ENCODE measurements at places on chromosomes 2 and 18. TPM values are rescaled to one million over a fixed set of nuclear protein-coding genes. Genes with fewer than 3 reads are reported as not detected.

- DNase-seq: no peak
Measured at GRCh38 chr2:58730764-58731487, 489.8 kb upstream of the FANCL start.

- DNase-seq: no peak
Measured at GRCh38 chr18:55290898-55291297, 297.1 kb downstream of the TCF4 start.

DNA sequence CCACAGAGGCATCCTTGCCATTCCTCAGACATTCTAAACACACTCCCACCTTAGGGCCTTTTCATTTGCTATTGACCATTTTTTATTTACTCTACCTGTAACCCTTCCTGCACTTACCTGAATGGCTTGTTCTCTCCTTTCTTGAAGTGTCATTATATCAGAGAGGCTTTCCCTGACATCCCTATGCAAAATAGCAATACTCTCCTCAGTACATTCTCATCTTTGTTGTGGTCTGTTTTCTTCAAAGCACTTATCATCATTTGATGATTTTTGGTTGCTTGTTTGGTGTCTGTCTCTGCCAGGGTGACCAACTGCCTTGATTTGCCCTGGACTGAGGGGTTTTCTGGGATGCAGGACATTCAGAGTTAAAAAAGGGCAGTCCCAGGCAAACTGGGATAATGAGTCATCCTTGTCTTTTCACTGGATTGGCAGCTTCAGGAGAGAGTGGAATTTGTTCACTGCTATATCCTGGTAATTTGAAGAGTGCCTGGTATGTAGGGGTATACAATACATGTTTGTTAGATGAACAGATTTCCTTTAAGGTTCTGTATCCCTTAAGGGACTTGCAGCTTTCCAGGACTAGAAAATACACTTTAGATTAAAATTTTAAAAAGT, 102.4 kb downstream of the BABAM2 start:
- no peak for DNase-seq

DNA sequence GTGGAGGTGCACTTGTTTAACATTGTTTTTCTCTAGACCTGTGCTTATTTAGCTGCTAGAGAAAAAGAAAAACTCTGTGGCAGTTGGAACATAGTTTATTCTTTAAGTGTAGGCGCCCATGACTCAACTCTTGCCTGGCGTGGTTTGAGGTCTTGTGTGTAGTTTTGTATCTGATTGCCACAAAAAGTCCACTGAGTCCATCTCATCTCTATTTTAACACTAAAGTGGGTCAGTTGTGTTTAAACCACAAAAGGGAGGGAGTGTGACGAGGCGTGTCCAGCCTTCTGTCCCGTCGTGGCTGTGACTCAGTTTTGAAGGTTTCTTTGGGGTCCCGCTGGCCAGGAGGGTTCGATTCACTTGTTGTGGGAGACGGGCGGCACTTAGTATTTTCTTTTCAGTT, 15.3 kb upstream of the UGT1A9 start:
- DNase-seq: no peak

GRCh38 chr2:181953881-181954537, 31.6 kb upstream of the PPP1R1C start:
- no peak for DNase-seq

DNA sequence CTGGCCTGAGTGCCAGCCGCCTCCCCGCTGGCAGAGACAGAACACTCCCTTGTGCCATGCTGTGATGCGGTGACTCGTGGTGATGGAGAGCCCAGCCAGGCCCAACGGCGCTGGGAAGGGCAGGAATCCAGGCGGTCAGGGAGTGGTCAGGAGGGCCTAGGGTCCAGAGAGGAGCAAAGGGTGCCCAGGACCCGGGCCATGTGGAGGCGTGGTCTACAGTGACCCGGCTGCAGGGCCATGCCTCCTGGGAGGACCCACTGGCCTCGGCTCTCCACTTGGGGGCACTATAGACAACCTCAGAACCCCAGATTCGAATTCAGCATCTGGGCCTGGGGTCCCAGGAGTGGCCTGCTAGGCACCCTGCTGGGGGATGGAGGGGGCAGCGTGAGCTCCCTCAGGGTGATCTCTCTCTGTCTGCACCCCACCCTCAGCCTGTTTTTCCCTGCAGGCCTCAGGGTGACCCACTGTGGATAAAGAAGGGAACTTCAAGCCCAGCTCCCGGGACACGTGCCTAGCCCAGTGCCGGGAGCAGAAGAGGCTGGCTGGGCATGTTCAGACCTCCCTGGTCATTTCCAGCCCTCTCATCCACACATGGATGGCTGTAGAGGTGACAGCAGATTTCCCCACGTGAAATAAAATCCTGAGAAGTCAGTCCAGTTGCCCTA, 13.0 kb downstream of the AMER3 start:
- no peak for DNase-seq

DNA sequence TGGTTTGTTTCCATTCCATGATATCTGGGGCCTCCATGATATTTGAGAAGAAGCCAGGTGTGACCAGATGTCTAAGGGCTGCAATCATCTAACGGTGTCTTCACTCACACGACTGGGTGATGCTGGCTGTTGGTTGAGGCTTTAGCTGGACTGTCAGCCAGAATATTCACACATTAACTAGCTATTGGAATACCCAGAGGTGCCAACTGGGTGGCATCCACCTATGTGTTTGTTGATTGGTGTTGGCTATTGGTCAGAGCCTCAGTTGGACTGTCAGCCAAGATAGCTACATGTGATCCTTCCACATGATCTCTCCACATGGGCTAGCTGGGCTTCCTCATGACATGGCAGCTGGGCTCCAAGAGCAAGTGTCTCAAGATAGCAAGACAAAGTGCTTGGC, 117.4 kb downstream of the CDCA7 start:
- no peak for DNase-seq

GRCh38 chr2:240875228-240876034, 6.8 kb downstream of the AGXT start:
- no peak for DNase-seq

DNA sequence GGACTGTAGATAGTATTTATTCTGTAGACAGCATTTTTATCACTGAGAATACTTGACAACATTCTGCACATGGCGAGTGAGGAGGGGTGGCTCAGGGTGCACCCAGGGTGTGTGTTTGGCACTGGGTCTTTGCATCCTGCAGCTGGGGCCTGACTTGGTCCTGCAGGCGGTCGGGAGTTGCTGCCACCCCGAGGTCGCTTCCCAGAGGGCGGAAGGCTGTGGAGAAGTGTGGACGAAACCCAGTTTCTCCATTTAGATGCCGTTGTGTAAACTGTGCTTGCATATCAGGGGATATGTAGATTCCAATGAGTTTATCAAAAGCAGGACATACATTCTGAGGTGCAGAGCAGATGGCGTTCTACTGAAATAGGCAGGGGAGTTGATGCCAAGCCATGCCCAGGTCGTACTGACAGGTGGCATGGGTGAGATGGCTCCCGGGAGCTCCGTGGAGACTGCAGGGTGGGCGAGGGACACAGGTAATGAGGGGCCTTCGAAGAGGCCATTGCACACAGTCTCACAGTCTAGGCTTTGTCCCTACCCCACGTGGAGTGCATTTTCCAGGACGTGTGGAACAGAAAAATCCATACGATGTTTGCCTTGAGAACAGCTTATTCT, 74.5 kb downstream of the RTP5 start:
- no peak for DNase-seq

- DNase-seq: no peak
Measured at GRCh38 chr2:17813010-17813741, 3.1 kb upstream of the MSGN1 start.

- no peak for DNase-seq
Measured at GRCh38 chr2:219525533-219526232, 11.4 kb downstream of the ASIC4 start.

GRCh38 chr2:113148606-113149552, 21.5 kb downstream of the IL1RN start:
- no peak for DNase-seq

DNA sequence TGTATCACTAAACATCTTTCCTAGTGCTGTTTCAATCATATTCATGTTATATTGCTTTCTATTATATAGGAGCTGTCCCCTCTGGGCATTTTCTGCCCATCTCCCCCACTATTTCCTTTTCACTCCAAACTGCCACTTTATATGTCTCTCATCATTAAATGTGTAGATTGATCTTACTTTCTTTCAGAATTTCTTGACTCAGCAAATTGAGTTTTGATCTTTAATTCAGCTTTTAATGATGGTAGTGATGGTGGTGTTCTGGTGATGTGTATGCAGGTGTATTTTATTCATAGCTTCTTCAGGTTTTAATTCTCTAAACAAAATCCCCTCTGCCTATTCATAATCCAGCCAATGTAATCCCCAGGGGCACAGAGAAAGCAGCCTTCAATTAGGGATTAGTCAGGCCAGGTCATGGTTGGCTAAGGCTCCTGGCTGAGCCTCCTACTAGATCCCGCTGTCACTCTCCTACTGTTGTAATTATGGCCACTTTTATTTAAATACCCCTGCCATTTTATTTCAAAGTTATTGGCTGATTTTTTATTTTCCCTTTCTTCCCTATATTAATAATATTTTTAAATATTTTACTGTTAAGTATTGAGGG, 325.4 kb downstream of the SPAG16 start:
- DNase-seq: no peak

ATOH8 gene
- total RNA-seq: 3.0 TPM

MAP2 gene
- 681 TPM for total RNA-seq

PRKAG3 gene
- total RNA-seq: not detected

RBKS gene
- total RNA-seq: 1.2 TPM

EN1 gene
- not detected for total RNA-seq

BAZ2B gene
- total RNA-seq: 189 TPM

EFR3B gene
- 47.1 TPM for total RNA-seq
